ENCODE measurements at places on chromosomes 5 and 9.

DNA sequence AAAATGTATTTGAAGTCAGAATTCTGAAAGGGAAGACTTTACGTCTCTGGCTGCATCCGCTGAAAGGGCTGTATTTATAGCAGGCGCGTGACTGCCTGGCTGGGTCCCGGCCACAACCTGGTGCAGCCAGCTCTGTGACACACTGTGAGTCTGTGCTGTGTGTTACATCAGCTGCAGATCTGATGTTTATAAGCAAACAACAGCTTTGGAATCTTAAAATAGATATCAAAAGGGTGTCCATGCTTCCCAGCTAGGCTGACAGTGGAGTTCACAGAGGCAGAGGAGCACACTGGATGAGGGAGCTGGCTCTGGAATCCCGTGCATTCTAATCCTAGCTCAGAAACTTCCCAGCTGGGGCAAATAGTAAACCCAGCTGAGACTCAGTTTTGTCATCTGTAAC is 433.4 kb upstream of the BRINP1 start:
- DNase-seq, result no peak

GRCh38 chr5:170362656-170363055 is 26.5 kb downstream of the KCNMB1 start:
- DNase-seq, result no peak

DNA sequence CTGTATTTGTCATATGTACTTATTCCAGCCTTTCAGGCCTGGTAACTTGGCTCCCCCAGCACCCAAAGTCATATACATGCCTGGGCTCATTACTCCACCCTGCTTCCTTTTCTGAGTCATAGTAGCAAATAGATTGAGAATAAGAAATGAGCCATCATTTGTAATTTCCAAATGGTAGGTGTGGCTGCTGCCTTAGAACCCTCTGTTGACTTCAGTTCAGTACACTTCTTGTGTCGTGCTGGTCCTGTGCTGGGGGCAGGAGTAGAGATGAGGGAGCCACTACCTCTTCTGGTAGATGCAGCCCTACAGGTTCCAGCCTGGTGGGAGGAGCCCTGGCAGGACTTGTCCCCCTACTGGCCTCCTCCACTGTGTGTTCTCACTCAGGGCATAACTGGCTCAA is 11.1 kb downstream of the GM2A start:
- peak; percentile 32 for DNase-seq

GRCh38 chr9:73151653-73152542 is at the start of gene ANXA1:
TSS of gene ANXA1 (plus strand) at chr9:73151865. CDS start at chr9:73158536, 6,671 bp downstream.
- DNase-seq, result no peak

GRCh38 chr5:136510481-136510880 is 145.1 kb upstream of the TRPC7 start:
- DNase-seq, result no peak

GRCh38 chr5:180868960-180869359 is 7.9 kb upstream of the ZFP62 start:
- peak; percentile 59 for DNase-seq

GRCh38 chr5:36323926-36324781 is 22.5 kb upstream of the RANBP3L start:
- DNase-seq, result no peak

Measured in activated naive CD4-positive, alpha-beta T cell treated with anti-CD3 and anti-CD28 coated beads, Interleukin-2, amount 50 U/mL, for 72 hours (primary cell).